Jurkat, Clone E6-1 (cell line): ENCODE measurements at places on chromosomes 13 and 19.

DNA sequence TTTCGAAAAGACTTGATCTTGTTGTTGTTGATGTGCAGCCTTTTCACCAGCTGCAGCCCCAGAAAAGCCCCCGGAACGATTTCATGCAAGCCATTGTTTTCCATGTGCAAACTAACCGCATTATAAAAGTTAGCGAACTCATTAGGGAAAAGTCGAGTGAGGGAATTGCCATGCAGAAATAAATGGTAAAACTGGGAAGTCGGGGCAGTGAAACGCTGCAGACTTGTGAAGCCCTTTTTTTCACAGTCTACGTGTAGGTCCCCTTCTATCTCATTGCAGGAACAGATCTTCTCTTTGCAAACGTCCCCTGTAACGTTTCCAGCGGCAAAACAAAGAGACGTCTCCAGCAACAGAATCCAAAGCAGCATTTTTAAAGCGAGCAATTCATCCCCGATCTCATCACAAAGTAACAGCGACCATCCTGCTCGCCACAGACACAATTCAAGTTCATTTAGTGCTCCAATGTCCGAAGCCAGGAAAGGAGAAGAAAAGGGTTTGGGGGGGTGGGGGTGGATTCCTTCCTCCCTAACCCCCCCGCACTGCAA is 1.1 kb downstream of the SLITRK1 start:
- DNase-seq = no peak

- no peak for DNase-seq
Measured at GRCh38 chr13:71714802-71715375, 152.1 kb downstream of the DACH1 start.

- no peak for DNase-seq
Measured at GRCh38 chr13:51938454-51938853, 72.8 kb downstream of the ATP7B start.

DNA sequence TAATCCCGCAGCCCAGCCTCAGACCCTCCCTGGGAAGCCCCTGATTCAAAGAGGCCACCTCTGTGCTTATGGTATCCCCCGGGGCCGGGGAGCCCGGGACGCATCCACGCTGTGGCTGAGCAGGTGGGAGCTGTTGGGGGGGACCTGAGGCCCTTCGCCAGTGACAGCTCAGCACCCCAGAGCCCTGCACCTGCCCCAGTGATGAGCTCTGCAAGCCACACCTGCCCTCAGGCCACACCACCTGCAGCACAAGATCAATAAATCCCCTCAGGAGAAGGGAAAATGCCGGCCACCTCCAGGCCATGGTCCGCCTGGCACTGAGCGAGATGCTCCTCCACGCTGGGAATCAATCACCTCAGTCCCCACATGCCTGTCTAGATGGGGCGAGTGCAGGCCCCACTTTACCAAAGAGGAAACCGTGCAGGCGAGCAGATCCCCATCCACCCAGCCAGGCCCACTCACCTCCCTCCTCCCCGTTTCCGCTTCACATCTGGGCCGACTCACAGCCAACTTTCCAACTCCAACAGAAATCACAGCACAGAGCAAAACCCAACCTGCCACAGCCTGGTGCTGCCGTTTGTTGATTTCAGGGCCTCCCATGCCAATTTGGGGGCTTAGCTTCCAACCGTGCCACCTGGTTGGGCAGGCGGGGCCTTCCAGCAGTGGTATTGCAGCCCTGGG is 12.8 kb downstream of the MOB3A start:
- DNase-seq = peak; percentile 92

GRCh38 chr13:23561261-23561660 is 9.0 kb upstream of the TNFRSF19 start:
- no peak for DNase-seq

DNA sequence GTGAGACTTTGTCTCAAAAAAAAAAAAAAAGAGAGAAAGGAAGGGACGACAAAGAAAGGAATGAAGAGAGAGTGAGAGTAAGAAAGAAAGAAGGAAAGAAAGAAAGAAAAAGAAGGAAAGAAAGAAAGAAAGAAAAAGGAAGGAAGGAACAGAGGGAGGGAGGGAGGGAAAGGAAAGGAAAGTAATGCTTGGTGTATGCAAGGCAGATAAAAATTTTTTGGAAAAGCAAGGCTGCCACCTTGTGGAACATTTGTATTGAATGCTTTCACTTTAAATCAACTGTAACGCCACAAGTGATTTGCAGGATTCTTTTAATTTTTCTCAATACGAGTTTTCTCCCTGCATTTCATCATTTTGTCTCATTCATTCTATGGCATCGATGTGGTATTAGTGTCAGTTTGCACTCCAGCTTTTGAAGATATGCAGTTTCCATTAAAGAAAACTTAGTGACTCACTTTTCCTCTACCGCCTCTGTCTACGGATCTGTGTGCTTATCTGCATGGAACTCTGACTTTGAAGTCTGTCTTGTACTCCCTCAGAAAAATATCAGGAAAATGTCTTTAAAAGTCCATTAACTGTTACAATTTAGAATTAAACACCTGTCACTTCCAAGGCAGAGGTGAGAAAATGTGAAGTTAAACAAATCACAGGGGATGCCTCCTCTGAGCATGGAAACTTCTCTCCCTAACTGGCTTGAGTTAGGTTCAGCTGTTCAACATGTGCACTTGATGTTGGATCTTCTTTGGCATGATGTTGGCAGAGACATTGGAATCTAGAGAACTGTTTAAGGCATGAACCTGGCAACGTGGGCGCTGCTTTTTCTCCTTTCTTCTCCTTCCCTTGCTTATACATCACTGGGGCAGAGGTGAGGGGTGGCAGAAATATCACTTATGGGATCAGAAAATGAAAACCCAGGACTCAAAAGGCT is 20.0 kb upstream of the ZDHHC20 start:
- peak; percentile 85 for DNase-seq

DNA sequence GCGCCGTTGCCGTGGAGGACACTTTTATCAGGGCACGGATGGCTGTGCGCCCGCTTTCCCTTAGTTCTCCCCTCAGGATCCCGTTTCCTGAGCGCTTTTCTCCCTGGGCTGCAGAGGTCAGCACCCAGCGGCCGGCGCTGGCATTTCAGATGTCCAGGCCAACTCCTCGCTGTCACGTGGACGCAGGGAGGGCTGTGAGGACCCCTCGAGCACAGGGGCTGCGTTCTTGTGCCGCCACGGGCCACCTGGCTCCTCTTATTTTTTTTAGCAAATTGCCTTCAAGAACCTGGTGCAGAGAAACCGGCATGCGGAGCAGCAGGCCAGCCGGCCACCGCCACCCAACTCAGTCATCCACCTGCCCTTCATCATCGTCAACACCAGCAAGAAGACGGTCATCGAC is 22.3 kb downstream of the ATP4B start:
- no peak for DNase-seq

- no peak for DNase-seq
Measured at GRCh38 chr13:75541287-75541686, 3.6 kb upstream of the COMMD6 start.

DNA sequence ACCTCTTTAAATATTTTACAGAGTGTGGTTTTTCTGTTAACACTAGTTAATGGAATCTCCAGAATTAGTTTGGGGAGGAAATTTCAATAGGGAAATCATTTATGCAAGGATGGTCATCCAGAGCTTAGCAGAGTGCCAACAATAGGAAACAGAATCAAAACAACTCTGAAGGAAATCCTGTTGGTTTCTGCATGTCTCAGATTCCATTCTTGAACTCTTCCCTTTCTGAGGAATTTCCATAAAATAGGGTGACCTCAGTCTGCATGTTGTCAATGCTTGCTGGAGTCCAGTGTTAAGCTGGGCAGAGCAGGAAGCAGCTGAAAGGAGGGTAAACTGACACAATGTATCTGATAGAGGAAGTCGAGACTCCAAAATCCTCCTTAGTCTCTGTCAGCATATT is 16.9 kb downstream of the CBY2 start:
- no peak for DNase-seq

DNA sequence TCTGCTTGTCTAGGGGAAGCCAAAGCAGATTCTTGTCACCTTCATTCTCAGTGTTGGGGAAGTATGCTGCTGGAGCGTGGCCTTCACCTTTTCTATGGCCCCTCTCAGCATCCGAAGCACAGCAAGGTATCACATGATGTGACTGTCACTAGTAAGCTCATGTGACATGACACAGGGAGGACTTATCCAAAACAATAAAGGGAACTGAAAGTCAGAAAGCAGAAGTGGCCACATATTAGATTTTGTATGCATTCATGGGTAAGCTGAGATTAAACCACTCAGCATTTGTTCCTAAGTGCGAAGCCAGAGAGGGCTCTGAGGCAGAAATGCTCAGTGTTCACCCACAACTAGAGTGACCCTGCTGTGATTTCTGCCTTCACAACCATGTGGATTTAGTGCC is 72.8 kb upstream of the PCDH8 start:
- no peak for DNase-seq

DNA sequence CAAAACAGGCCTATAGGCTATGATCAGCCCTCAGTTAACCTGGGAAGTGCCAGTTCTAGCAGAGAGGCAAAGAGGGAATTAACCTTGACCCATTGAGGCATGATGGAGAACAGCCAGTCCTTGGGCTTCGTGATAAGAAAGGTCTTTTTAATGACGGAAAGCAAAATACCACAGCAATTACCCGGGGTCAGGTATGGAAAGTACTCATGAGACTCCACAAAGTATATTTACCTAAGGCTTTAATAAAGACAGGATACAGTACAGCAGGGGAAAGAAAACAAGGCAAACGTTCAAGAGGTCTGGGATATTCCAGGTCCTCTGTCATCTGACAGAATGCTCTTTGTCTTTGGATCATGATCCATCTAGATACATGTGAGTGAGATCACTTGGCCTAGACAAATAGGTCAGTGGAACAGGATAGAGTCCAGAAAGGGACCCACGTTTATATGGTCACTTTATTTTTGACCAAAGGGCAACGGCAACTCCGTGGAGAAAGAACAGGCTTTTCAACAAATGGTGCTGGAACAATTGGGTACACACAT is 52.2 kb downstream of the WDFY2 start:
- DNase-seq = no peak

GRCh38 chr19:52536448-52536800 is 9.0 kb downstream of the ZNF808 start:
- no peak for DNase-seq

- peak; percentile 21 for DNase-seq
Measured at GRCh38 chr13:105660561-105660960, 874.9 kb downstream of the EFNB2 start.

DNA sequence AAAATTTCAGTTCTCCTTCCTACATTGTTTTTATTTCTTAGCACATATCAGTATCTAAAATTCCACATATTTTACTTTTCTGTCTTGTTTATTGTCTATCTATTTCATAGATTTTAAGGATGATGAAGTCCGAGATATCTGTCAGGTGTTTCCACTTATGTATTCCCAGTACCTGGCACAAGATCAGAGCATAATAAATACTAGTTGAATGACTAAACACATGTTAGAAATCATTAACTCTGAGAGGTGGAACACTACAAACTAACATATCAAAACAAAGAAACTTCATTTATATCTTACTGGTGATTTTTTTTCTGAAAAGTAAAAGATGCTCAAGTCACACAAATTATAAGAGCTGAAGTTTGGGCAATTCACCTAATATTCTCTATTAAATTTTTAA is 1208.3 kb downstream of the PCDH9 start:
- DNase-seq = no peak

- DNase-seq = no peak
Measured at GRCh38 chr19:31316201-31316951, 32.9 kb downstream of the TSHZ3 start.

- no peak for DNase-seq
Measured at GRCh38 chr19:8054169-8054568, 1.6 kb downstream of the CCL25 start.

- no peak for DNase-seq
Measured at GRCh38 chr19:46970815-46971214, 48.8 kb upstream of the NPAS1 start.

- DNase-seq = no peak
Measured at GRCh38 chr13:53343361-53343744, 314.7 kb downstream of the OLFM4 start.

- no peak for DNase-seq
Measured at GRCh38 chr13:44181931-44182330, 191.7 kb upstream of the SERP2 start.

DNA sequence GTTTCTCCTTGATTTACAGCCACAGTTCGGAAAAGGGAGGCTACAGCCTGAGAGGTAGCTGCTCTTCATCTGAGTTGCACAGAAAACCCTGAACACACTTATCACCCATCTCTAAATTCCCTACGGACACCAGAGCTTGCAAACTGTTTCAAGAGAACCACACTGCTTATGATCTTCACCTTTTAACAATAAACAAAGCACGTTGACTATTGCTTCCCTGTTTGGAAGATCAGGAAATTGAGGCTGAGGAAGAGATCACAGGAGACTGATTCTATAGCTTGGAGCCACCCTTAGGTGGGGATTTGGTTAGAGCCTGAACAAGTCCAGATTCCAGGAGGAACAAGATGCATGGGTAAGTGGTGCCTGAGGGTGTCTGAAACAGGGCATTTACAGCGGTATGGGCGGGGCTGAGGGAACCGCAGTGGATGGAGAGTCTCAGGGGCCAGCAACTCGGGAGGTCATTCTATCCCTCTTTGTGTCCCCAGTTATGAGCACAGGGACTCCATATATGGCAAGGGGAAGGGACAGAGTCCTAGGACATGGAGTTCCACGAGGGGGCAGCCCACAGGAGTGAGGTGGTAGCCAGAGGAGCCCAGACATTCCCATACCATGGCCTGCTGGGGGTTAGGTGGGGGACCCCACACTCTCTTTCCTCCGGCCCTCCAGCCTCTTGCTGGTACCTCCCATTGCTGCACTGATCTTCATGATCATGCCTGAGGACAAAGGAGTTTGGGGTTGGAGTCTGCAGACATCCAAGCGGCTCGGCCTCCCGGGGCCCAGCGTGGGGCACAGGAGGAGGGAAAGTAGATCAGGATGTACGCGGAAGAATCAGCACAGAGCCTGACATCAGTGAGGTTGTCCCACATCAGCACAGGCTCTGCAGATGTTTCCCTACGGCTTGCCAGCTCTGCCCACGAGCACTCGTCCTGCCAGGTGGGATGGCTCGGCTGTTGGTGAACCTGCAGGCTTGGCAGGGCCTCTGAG is 162.3 kb upstream of the ZNF536 start:
- DNase-seq = no peak

DNA sequence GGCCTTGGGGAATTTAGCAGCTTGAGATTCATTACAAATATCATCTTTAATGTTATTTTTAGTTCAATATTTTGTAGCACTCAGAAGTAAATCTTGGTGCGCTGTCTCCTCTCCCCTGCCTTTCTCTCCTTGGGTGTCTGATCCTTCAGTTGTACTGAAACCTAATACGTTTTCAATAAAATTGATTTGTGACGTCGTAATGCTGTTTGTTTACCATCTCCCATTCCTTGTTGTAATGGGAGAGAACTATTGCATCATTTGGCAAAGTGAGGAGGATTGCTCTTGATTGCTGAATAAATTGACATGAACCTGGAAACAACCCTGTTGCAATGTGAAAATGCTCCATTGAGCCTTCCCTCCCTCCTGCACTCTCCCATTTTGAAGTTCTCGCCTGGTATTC is 43.2 kb upstream of the TSHZ3 start:
- no peak for DNase-seq

DNA sequence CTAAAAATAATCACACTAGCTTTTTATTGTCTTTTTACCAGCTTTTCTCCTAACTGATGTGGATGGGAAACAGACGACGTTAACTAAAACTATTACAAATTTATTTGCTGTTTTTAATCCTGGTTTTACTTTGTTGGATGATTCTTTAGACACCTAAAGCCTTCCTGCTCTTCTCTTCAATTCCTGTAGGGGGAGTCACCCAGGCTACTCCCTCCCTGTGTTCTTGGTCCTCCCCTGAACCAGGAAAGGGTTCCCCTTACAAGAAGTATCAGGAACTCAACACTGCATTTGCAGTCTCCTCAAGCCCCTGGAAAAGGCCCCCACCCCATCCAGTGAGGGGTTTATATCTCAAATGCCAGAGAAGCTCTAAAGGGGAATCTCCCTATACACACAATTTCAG is 206.1 kb downstream of the SUCLA2 start:
- peak; percentile 20 for DNase-seq
